Activated T-cell treated with anti-CD3 and anti-CD28 coated beads, Interleukin-2, amount 50 U/mL, for 24 hours (primary cell): ENCODE measurements at places on chromosomes 7 and 10.

GRCh38 chr7:98223898-98224700 is 12.9 kb downstream of the BHLHA15 start:
- peaks cover 48% of the 10 kb centered on the region for H3K36me3 ChIP-seq
- H3K27me3 ChIP-seq, result no peaks in the 10 kb centered on the region
- no peak for DNase-seq
- no peak overlapping the region for H3K27ac ChIP-seq

DNA sequence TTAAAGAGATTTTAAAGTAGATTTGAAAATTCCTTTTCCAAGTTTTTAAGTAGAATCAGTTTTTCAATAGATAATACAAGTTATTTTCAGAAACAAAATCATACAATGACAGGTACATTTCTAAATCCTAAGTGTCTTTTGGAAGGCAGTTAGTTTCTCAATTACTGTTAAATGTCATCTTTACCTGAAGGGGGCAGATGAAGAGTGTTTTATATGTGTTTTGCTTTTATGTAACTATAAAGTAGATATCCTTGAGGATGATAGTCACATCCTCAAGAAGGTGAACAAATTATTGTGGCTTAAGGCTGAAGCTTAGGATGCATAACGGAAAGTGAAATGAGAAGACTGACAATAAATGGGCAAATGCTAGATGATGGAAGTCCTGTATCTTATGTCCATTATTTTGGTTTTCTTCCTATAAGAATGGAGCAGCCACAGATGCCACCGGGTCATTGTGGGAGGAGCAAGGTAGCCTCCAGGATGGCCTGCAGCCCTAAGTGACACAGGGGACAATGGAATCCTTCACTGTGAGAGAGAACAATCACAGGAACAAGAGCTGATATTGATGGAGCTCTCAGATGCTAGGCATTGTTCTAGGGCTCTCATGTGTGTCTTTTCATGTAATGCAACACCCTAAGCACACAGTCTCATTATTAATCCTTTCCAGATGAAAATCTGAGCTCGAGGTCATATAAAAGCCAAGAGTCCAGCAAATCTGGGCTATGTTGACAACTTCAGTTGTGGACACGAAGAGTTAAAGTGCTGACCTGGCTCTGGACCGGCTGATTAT is 14.1 kb upstream of the MKX start:
- no peaks in the 10 kb centered on the region for H3K4me1 ChIP-seq
- DNase-seq, result no peak
- H3K36me3 ChIP-seq, result no peaks in the 10 kb centered on the region
- peaks cover 21% of the 10 kb centered on the region for H3K27me3 ChIP-seq
- H3K27ac ChIP-seq, result no peak overlapping the region
- no peak overlapping the region for H3K4me3 ChIP-seq

- H3K27ac ChIP-seq, result no peak overlapping the region
- no peaks in the 10 kb centered on the region for H3K4me1 ChIP-seq
- peaks cover 4% of the 10 kb centered on the region for H3K27me3 ChIP-seq
- no peak for DNase-seq
- no peak overlapping the region for H3K4me3 ChIP-seq
These were observed 167.0 kb downstream of the FANK1 start for GRCh38 chr10:126063353-126063791.

GRCh38 chr10:12534824-12535223 is 185.5 kb downstream of the CAMK1D start:
- peaks cover 15% of the 10 kb centered on the region for H3K4me1 ChIP-seq
- H3K36me3 ChIP-seq, result no peaks in the 10 kb centered on the region

GRCh38 chr10:80397014-80397413 is 11.3 kb upstream of the PRXL2A start:
- no peaks in the 10 kb centered on the region for H3K27me3 ChIP-seq
- H3K4me3 ChIP-seq, result no peak overlapping the region
- H3K27ac ChIP-seq, result no peak overlapping the region
- H3K4me1 ChIP-seq, result no peaks in the 10 kb centered on the region
- no peak for DNase-seq

- DNase-seq, result no peak
- H3K27me3 ChIP-seq, result no peaks in the 10 kb centered on the region
- no peak overlapping the region for H3K27ac ChIP-seq
- no peaks in the 10 kb centered on the region for H3K4me1 ChIP-seq
These were observed 649.2 kb upstream of the C7orf33 start for GRCh38 chr7:147941381-147941780.

GRCh38 chr7:150799156-150799555 is 1.0 kb downstream of the TMEM176B start:
- H3K27me3 ChIP-seq, result peaks cover 70% of the 10 kb centered on the region
- no peaks in the 10 kb centered on the region for H3K36me3 ChIP-seq
- no peak for DNase-seq
- H3K4me3 ChIP-seq, result peak overlapping the region; percentile 35

GRCh38 chr10:104324221-104324686 is 14.0 kb downstream of the ITPRIP start:
- peak; percentile 28 for DNase-seq
- H3K27ac ChIP-seq, result peak overlapping the region; percentile 97
- peaks cover 97% of the 10 kb centered on the region for H3K4me1 ChIP-seq
- H3K27me3 ChIP-seq, result no peaks in the 10 kb centered on the region
- peaks cover 42% of the 10 kb centered on the region for H3K36me3 ChIP-seq

DNA sequence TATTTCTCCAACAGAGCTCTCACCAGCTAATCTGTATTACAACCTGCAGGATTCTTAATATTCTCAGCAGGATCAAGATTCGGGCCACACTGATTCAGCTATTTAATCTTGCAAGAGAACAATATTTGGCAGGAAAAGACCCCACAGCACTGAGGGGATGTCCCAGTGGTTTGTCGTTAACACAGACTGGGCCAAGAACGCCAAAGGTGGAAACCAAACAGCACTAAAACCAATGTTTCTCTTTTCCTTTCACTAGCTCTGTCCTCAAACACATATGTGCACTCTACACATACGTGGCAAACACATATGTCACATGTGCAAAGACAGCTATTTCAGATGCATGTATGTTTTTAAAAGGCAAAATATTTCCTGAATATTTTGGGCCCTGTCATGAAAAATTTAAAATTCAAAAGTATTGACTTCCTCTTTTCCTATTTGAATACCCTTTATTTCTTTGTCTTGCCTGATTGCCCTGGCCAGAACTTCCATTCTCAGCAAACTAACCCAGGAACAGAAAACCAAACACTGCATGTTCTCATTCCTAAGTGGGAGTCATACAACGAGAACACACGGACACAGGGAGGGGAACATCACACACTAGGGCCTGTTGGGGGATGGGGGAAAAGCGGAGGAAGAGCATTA is 51.7 kb upstream of the NEBL start:
- no peaks in the 10 kb centered on the region for H3K36me3 ChIP-seq
- H3K27ac ChIP-seq, result no peak overlapping the region
- H3K4me3 ChIP-seq, result no peak overlapping the region
- no peaks in the 10 kb centered on the region for H3K4me1 ChIP-seq

DNA sequence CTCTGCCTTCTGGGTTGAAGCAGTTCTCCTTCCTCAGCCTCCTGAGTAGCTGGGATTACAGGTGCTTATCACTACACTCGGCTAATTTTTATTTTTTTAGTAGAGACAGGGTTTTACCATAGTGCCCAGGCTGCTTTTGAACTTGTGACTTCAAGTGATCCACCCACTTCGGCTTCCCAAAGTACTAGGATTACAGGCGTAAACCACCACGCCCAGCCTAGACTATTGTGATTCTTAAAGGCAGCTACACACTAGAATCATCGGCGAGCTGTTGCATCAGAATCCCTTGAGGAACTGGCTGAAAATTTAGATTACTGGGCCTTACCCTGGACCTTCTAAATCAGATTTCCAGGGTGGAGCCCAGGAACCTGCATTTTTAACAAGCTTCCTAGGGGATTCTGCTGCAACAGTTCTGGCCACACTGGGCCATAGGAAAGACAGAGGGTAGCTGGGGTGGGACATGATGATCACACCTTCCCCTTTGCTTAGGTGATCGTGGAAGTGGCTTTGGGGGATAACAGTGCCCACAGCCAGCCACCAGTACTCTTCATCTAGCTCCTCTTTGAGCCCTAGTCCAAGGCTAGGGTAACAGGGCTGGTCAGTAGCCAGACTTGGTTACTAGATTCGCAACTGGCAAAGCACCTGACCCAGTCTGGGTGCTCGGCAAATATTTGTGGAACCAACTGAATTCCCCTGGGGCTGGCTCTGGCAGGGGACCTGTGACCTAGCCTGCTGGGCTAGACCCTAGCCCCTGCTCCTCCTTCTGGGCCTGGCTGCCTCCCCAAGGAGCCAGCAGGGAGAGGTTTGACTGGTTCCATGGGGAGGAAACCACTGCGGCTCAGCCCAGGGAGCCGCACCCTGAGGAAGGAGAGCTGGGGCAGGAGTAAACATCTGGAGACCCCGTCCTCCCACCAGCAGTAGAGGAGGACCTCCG is 67.1 kb upstream of the DUSP5 start:
- peaks cover 46% of the 10 kb centered on the region for H3K4me1 ChIP-seq
- DNase-seq, result peak; percentile 25
- H3K27ac ChIP-seq, result no peak overlapping the region
- no peaks in the 10 kb centered on the region for H3K36me3 ChIP-seq
- no peak overlapping the region for H3K4me3 ChIP-seq

- H3K27ac ChIP-seq, result no peak overlapping the region
- no peaks in the 10 kb centered on the region for H3K36me3 ChIP-seq
- no peak overlapping the region for H3K4me3 ChIP-seq
- H3K27me3 ChIP-seq, result no peaks in the 10 kb centered on the region
- no peak for DNase-seq
- H3K4me1 ChIP-seq, result peaks cover 2% of the 10 kb centered on the region
These were observed 313.1 kb downstream of the AUTS2 start for GRCh38 chr7:69911337-69911736.

- no peak for DNase-seq
- no peaks in the 10 kb centered on the region for H3K36me3 ChIP-seq
- H3K27me3 ChIP-seq, result no peaks in the 10 kb centered on the region
- H3K27ac ChIP-seq, result no peak overlapping the region
These were observed 164.3 kb upstream of the PHYHIPL start for GRCh38 chr10:59011972-59012632.
